Activated naive CD8-positive, alpha-beta T cell treated with anti-CD3 and anti-CD28 coated beads, Interleukin-2, amount 50 U/mL, for 24 hours (primary cell): ENCODE measurements at places on chromosomes 11 and 22.

GRCh38 chr22:40953471-40953870, 2.3 kb downstream of the RBX1 start:
- DNase-seq, result no peak

DNA sequence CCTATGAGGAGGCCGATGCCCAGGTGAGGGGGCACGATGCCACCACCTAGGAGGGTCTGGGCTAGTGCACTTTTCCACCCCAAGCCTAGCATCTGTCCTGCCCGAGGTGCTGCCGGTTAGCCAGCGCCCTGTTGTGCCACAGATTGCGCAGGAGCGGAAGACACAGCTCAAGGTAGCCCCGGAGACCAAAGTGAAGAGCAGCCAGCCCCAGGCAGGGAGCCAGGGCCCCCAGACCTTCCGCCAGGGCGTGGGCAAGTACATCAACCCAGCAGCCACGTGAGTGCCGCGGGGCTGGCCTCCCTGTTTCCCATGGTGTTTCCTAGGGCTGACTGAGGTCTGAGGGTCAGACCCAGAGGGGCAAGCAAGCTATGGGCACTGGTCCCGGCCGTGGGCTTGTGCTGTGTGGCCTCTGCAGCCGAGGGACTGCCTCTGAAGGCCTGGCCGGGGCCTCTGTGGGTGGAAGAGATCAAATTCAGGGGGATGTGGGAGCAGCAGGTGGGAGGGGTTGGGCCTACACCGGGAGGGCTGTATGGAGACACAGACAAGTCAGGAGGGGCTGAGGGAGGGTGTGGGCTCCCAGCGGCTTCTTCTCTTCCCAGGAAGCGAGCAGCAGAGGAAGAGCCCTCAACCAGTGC, 29.1 kb downstream of the PPIL2 start:
- DNase-seq, result no peak

GRCh38 chr22:38766076-38766777, 10.4 kb upstream of the SUN2 start:
- peak; percentile 40 for DNase-seq

DNA sequence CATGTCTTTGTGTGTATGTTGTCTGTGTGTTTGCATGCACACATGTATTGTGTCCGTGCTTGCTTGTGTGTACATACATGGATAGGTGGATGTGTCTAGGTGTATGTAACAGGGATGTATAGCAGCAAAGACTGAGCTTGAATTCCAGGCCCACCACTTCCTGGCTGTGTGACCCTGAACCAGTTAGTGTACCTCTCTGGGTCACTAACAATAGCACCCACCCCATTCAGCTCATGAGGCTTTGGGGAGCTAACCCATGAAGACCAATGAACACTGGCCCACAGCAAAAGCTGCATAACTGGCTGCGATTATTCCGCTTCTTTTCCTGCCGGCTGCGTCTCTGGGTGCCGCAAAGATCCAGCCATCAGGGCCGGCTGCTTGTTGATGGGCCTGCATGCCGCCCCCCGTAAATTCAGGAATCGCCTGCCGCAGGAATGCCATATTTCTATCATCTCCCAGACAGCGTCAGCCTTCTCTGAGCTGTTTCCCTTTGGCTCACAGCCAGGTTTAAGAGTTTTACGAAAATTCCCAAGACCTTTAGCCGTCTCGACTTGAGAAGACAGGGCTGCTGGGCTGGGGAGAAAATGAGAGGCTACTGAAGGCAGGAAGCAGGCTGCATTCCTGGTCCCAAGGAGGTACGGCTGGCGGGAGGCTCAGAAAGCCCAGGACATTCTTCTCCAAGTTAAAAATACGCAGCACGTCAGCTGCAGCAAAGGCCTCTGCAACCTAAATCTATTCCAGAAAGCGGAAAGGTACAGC, 224.6 kb downstream of the MN1 start:
- DNase-seq, result no peak

GRCh38 chr11:71971680-71972079, 27.0 kb upstream of the IL18BP start:
- DNase-seq, result no peak

- DNase-seq, result no peak
These were observed 58.5 kb downstream of the STIM1 start for GRCh38 chr11:3913921-3914320.

DNA sequence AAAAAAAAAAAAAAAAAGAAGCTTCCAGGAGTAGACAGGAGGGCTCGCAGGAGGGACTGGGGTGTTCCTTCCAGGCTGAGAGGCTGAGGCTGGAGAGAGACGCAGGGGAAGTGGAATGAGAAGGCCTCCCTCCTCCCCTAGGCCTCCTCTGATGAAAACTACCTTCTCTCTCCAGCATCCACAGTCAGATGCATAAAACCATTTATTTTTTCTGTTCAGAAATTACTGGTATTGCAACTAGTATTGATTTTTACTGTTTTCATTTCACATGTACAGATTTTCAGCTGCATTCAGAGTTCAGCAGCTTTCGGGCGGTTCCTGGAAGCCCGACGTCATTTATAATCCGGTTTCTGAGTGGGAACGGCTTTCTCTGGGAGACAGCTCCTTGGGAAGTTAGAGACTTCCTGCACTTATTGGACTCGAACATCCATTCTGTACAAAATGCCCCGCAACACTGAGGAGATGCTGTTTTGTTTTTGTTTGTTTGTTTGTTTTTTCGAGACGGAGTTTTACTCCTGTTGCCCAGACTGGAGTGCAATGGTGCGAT, 6.9 kb upstream of the NFAM1 start:
- no peak for DNase-seq

GRCh38 chr11:37657645-37658044, 1059.6 kb upstream of the RAG2 start:
- no peak for DNase-seq

GRCh38 chr22:40147388-40148176, 30.1 kb upstream of the TNRC6B start:
- no peak for DNase-seq

- no peak for DNase-seq
These were observed 72.1 kb downstream of the ATXN10 start for GRCh38 chr22:45743687-45744086.

DNA sequence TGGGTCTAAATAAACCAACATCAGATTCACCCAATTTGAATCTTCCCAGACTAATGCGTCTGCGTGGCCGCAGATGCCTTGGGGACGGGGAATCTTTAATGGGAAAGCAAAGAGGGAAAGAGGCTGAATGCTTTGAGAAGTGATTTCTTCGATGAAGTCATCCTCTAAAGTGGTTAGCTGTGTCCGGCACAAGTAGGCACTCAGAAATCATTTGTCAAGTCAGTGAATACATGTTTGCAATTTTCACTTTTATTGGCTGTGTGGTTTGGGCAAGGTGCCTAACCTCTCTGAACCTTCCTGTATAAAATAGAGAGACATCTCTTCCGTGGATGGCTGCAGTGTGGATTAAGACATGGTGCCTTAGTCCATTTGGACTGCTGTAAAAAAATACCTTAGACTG, 19.7 kb upstream of the IFT27 start:
- no peak for DNase-seq

DNA sequence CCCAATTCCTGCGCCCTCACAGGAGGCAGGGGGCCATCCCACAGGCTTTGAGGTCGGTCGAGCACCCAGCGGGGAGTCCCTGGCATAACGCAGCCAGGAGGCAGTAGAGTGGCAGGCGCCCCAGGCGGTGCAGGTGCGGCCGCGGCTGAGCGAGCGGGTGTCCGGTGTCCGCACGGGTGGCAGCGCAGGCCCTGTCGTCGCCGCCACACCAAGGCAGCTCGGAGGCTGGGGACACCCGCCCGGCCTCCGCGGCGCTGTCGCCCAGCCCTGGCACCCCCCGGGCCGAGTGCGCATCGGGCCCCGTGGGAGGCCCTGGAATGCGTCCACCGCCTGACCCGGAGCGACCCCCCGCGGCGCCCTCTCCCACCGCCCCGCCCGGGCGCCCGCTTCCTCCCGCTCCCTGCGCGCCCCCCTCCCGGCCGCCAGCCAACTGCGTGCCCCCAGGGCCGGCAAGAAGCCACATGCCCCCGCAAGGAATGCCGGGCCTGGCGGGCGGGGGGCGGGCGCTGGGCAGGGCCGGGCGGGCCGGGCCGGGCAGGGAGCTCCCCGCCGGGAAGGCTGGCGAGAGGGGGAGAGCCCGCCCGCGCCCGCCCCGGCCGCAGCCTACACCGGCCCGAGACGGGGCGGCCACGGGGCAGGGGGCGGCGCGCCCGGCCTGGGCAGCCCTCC, 33.9 kb downstream of the PRDM11 start:
- DNase-seq, result peak; percentile 36

- no peak for DNase-seq
These were observed 49.3 kb upstream of the PARVG start for GRCh38 chr22:44131412-44131811.

GRCh38 chr11:43927925-43928707, 14.3 kb upstream of the C11orf96 start:
- DNase-seq, result no peak

DNA sequence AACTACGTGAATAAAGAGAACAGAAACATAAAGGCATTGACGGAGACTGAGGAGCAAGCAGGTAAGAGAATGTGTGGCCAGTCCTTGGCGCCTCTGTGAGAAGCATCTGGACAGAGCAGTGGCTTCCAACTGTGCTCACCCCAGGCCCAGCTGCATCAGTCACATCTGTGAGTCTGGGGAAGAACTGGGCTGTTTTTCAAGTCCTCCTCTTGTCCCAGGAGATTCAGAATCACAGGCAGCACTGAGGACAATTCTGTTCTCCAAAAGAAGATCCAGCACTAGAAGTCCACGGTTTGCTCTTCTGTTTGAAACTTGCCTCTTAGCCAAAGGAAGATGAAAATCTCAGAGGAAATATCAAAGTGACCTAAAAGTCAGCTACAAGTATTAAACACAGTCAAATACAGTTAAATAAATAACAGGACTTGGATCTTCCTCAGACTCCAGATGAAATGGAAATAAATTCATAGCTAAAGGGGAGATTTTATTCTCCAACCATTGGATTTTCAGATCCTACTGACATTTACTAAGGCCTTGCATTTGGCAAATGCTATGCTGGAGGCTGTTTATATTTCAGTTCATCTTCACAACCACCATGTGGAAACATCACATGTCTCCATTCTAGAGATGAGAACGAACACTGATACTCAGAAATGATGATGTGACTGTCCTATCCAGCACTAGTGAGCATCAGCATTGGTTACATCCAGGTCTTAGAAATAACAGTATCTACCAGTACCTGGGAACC, 14.1 kb downstream of the FAM181B start:
- no peak for DNase-seq

- DNase-seq, result no peak
These were observed 539.2 kb downstream of the MN1 start for GRCh38 chr22:27262361-27262760.

DNA sequence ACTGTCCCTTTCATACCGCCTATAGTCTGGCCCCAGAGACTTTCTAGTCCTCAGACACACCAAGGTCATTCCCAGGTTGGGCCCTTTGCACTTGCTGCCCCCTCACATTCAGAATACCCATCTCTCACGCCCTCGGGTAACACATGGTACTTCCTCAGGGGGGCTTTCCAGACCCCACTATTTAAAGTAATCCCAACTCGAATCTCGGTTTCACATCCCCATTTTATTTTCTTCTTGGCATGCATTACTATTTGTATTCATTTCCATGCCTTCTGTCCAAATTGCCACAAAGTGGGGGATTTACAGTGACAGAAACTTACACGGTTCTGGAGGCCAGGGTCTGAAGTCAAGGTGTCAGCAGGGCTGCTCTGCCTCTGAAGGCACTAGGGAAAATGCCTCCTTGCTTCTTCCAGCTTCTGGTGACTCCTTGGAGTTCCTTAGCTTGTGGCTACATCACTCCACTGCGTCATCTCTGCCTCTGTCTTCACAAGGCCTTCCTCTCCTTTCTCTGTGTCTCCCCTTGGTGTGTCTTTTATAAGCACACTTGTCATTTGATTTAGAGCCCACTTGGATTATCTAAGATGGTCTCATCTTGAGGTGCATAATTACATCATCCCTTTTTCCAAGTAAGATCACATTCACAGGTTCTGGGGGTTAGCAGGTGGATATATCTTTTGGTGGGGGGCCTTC, 15.1 kb downstream of the RCN1 start:
- DNase-seq, result no peak

DNA sequence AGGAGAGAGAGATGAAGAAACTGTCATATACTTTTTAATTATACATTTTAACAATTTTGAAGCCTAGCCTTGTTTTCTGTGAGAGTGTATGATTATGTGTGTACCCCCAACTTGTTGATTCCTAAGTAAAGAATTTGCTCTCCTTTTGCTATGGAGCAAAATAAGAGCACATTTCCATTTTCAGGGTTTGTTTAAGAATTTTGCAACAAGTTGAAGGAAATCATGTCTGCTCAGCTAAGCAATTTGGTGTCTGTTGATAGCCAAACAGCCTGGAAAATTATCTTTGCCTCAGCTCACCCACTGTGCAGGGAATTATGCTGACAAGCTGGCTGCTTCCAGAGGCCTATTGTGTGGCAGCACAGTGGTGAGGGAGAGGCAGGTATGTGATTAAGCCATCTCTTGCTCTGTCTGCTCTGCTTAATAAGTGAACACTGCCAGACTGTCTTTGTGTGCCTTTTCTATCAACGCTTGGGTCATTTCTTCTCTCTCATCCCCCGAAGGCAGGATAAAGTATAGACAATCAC, 135.1 kb upstream of the TTC12 start:
- no peak for DNase-seq

DNA sequence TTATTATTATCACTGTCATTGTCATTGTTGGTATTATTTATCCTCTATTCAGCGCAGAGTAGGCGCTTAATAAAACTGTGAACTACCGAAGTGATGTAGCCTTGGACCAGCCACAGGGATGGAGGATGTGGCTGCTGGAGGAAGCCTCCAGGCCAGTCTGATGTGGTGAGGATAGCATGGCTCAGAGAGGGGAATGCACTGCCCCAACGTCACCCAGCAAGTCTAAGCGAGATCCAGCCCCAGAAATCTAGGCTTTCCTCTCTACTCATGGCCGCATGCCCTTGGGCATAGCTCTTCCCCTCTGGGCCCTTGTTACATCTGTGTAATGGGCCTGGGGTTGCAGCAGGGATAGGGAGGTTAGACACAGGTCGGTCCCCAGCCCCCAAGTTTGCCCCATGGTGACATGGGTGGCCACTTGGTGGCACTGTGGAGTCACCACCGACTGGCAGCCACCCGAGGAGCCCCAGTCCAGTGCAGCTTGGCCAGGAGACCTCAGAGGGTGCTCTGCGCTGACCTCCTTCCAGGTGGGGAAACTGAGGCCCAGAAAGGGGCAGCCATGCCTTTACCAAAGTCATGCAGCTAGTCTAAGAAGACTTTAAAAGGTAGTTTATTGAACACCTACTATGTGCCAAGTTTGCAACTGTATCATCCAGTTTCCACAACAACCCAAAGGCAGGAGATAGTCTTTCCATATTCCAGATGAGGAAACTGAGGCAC, 395.7 kb downstream of the MN1 start:
- peak; percentile 41 for DNase-seq

DNA sequence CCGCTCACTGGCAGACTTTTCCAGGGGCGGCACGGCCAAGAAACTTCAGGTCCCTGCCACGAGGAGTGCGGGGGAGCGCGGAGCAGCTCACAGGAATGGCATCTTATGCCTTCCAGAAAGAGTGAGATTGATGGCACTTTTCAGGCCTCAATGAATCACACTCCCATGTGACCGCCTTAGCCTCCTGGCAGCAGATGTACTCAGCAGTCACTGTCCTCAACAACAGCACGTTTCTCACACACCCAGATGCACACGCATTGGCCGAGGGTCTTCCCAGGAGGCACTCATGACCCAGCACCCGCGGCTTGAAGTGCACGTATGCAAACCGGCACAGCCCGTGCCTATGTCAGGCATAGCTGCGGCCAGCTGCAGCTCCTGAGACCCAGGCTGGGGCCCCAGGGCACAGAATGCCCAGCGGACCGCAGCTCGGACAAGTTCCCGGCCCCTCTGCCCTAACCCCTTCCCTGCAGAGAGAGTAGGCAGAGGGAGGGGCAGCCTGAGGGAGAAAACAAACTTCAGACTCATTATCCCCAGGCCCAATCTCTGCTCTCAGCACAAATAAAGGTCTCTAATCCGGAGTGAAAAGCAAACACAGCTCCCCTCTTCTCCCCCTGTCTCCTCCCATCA, 48.3 kb downstream of the RPUSD4 start:
- no peak for DNase-seq
